ENCODE measurements at places on chromosomes 13 and 19.
A peak's percentile ranks its signal among the peaks of the same experiment; 100 is the strongest.

- DNase-seq = no peak
These were observed 362.1 kb upstream of the DACH1 start for GRCh38 chr13:72229067-72229466.

- DNase-seq = no peak
These were observed 418.2 kb downstream of the IRS2 start for GRCh38 chr13:109368230-109368629.

DNA sequence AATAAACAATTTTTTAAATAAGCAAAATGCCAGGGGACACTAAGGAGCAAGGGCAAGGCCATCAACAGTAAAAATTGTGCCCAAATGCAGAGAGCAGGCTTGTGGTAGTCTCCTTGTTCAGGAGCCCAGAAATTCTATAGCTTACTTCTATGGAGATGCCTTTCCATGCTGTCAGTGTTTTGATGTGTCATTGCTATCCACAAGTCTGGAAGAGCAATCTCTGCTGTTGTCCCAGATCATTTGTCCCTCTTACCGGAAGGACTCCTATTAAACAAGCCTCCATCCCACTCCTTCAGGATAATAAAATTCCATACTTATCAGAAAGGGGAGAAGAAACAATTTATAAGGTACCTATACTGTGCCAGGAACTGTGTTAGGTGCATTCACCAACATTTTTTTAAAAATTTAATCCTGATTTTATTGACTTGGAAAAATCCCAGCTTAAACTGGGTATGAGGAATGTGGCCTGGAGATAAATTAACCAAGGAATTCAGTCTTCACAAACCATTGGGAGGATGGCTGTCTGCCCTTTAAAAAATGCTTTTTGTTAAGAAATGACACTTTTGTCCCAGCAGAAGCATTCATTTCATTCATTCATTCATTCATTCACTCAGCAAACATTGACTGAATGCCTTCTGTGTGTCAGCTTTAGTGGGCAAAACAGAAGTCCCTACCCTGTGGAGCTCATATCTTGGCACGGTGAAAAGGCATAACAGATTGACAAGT lies 26.8 kb upstream of the CYSLTR2 start:
- DNase-seq = no peak

DNA sequence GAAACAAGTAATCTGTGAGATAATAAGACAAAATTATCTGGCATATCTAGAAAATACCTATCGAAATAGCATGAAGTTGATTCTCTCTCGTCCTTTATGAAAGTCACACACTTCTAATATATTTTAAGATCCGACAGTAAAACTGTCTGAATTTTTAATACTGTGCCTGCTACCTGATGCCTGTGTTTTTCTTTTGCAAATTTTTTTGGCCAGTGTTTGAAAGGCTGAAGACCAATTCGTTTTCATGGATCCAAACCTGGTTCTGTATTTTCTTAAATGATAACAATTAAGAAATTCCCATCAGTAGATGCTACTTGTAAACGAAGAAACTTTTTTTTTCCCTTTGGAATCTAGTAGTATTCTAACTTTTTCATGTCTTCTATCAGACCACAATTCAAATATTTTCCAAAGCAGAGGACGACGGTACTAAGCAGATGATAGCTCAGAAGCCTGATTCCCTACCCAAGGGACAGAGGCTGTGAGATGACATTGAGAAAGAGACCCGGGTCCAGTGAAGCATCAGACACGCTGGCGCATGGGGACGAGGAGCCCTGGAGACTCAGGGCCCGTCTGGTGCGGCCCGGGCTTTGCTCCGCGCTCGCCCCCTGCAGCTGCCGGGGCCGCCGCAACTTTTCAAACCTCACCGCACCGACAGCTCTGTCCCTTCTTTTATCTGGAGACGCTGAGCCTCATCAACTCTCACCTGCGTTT lies 49.5 kb upstream of the PABPC3 start:
- no peak for DNase-seq

DNA sequence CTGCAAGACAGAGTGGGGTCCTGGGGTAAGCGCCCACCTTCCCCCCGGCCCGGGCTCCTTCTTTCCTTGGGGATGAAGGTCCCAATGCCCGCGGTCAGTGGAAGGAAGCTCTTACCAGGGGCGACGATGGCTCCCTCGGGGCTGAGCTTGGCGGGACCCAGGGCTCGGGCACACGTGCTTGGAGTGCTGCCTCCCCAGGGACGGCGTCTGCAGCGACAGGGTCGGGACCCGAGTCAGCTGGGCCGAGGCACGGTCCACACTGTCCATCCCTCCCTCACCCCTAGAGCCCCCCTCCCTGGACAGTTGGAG lies 3.5 kb downstream of the JSRP1 start:
- no peak for DNase-seq

GRCh38 chr19:7265963-7266362 lies 28.3 kb downstream of the INSR start:
- no peak for DNase-seq

GRCh38 chr19:46616631-46617322 lies 8.1 kb downstream of the PTGIR start:
- no peak for DNase-seq

- no peak for DNase-seq
These were observed 72.5 kb upstream of the FBXL3 start for GRCh38 chr13:77099415-77099814.

DNA sequence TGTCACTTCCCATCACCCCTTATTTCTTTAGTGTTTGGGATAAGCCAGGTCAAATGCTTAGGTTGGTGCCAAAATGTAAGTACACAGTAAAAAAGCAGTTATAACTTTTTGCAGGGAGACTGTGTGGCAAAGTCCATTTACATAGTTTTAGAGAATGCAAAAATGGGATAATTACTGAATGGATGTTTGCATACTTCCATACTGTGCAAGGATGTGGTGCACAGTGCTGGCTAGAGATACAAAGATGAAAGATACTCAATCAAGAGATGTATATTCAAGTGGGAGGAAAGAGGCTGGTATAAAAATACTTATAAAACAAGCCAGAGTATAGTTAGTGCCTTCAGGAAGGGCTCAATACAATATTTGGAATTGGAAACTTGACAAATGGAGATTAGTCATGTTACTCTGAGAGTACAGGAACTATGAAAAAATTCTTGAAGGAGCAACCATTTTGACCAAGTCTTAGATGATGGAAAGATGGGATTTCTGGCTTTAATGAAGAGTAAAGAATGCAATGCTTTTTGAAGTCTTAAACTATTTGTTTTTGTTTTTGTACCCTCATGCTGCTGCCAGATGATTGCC lies 8.0 kb downstream of the PDS5B start:
- no peak for DNase-seq

DNA sequence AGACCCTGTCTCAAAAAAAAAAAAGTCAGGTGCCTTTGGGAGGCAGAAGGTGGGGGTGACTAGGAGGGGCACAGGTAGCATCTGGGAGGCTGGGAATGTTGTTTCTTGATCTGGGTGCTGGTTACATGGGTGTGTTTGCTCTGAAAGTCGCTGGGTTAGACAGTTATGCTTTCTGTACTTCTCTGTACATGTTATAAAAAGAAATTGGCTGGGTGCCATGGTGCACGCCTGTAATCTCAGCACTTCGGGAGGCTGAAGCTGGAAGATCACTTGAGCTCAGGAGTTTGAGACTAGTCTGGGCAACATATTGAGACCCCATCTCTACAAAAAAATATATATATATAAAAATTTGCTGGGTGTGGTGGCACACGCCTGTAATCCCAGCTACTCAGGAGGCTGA lies 15.1 kb downstream of the NOSIP start:
- DNase-seq = no peak

GRCh38 chr13:50990065-50990817 lies 80.7 kb downstream of the RNASEH2B start:
- no peak for DNase-seq

- no peak for DNase-seq
These were observed 73.5 kb upstream of the PCDH17 start for GRCh38 chr13:57558051-57558467.

GRCh38 chr13:101343128-101343787 lies 73.0 kb downstream of the NALCN start:
- DNase-seq = no peak

GRCh38 chr19:720345-721160 lies 11.8 kb downstream of the PALM start:
- no peak for DNase-seq

- no peak for DNase-seq
These were observed 34.9 kb upstream of the MLNR start for GRCh38 chr13:49185264-49185663.

GRCh38 chr13:20439261-20439660 lies 86.4 kb downstream of the CRYL1 start:
- no peak for DNase-seq

DNA sequence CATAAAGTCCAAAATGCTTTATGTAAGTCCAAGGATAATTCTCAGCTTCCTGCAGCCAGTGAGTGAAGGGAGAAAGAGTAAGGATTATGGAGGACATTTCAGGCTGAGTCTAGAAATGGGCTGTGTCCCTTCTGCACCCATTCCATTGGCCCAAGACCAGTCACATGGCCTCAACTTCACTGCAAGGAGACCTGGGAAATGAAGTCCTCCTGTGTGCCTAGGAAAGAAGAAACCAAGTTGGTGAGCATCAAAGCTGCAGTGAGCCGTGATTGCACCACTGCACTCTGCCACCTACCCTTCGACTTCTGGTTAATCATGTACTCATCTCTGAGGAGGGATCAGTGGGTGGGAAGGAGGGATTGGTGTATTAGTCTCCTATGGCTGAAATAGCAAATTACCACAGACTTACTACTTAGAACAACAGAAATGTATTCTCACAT lies 3.6 kb upstream of the CD37 start:
- peak; percentile 53 for DNase-seq

GRCh38 chr13:47621931-47622330 lies 379.1 kb downstream of the SUCLA2 start:
- DNase-seq = no peak

GRCh38 chr19:41351339-41352245 lies 2.1 kb downstream of the TGFB1 start:
- DNase-seq = peak; percentile 78

GRCh38 chr13:33034882-33035520 lies 18.8 kb downstream of the KL start:
- DNase-seq = no peak

DNA sequence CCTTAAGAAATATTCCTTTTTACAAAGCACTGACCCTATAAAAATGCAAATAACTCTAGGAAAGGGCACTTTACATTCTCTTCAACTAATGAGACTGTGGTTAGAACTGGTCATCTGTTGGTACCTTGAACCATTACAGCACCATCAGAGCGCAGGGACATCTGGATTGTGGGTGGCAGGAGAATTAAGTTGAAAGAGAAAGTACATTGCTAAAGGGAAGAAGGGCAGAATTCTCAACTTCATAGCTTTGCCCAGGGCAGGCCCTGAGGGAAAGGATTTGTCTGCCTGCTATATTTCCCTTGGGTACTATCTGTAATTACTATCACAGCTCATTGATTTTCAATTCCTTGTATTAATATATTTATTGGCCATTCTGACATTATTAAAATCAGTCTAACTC lies 196.8 kb downstream of the KLF12 start:
- no peak for DNase-seq

- no peak for DNase-seq
These were observed 47.1 kb upstream of the MRI1 start for GRCh38 chr19:13717194-13717643.

- DNase-seq = no peak
These were observed 75.0 kb downstream of the DHRS12 start for GRCh38 chr13:51728972-51729371.

DNA sequence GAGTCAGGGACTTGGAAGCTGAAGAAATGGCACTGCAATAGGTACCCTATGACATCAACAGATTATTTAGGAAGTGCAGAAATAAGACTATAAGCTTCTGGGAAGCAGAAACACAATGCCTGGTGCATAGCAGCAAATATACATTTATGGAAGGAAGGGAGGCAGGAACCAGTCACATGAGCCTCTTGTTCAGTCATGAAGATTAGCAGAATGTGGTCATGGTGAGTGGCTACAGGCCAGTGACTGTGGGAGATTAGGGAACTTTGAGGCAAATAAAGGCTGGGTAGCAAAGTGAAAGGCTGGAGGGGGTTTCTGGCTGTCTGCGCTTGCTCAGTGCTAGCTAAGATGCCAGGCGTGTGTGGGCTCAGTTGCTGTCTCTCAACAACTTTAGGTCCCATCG lies 96.3 kb downstream of the EPSTI1 start:
- DNase-seq = no peak

DNA sequence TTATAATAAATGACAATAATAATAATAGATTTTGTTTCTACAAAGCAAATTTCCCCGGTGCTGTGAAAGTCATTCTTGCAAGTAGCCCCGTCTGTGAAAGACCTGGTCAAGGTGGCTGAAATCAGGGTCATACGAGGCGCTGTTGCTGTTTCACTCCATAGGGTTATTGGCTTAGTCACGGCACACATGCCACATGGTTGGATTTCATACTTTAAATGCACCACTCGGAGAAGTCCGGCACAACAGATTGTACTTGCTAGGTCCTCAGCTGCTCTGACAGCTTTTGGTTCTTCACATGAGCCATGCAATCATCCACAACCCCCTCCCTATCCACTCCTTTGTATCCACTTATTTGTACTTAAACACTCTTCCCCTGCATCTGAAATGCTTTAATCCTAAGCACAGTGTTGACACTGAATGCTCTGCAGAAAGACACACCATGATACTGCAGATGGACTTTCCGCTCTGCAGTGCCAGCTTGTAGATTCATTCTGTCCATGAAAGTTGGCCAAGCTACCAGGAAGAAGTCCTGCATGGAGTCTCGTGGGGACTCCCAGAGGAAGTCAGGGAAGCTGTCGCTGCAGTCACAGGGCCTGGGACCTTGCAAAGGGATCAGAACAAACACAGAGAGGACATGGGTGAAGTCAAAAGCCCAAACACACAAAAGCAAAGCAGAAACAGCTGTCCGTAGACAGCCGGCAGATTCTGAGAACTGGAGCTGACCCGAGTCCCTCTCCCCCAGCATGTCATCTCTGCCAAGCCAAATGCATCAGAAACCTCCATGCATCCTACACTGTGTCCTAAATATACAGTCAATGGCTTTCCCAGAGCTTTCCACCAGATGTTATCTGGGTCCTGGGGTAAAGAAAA lies 124.6 kb downstream of the COL4A2 start:
- DNase-seq = no peak

DNA sequence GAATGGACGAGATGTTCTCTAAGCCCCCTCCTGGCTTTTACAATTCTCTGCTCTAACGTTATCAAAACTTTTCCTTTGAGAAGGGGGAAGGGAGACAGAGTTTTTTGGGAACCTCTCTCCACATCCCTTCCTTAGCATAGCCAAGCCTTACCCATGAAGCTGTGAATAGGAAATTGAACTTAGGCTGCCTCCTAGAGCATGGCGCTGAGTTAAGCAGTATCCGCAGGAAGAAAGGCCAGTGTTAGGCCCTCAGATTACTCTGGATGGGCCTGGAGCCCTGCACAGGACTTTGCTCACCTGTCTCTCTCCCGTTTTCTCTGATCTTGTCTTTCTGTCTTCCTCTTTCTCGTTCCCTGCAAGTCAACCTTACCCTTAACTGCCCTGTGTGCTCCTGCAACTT lies 39.6 kb downstream of the CYP2B6 start:
- DNase-seq = no peak

GRCh38 chr13:25084096-25084495 lies 11.8 kb upstream of the PABPC3 start:
- no peak for DNase-seq

GRCh38 chr13:40974460-40975407 lies 44.4 kb downstream of the ELF1 start:
- DNase-seq = no peak

GRCh38 chr13:64459778-64460177 lies 2770.4 kb downstream of the PCDH9 start:
- DNase-seq = no peak

GRCh38 chr13:46559272-46559805 lies 6.4 kb downstream of the LRCH1 start:
- no peak for DNase-seq

Data from T follicular helper cell (primary cell).